ENCODE measurements at places on chromosomes 5 and 9.

DNA sequence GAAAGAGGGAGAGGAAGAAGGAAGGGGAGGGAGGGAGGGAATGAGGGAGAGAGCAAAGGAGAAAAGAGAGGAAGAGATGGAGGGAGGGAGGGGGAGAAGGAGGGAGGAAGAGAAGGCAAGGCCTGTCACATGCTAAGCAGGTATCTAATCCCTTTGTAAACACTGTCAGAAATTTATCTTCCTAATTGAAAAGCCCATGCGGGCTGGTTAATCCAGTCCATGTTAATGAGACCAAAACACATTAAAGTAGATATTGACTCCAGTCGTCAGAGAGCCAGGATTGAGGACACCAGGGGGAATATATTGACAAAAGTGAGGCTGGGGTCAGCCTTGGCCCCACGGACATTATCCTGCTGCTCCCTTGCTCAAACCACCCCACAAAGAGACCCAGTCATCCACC is 37.4 kb upstream of the ALDH1B1 start:
- no peak for DNase-seq

DNA sequence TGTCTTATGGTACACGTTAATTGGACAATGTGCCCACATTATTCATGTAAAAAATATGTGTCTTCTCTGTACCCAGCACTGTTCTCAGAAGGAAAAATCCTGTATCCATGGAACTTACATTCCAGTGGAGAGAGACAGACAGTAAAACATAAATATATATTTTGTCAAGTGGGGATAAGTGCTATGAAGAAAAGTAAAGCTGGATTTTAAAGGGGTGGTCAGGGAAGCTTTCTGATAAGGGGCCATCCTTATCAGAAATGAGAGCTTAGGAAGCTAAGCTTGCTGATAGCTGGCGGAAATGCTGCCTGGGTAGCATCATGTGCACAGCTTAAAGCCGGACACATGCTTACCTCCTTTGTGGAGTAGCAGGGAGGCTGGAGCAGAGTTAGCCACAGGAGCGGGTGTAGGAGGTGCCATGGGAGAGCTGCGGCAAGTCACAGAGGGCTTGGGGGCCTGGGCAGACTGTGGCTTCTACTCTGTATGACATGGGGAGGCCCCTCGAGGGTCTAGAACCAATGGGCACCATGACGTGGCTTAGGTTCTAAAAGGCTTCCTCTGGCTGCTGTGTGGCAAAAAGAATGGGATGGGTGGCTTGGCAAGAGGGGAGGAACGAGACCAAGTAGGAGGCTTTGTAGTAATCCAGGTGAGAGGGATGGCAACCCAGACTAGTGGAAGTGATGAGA is 141.7 kb downstream of the FGF1 start:
- no peak for DNase-seq

GRCh38 chr9:135797507-135798262 is 95.7 kb downstream of the KCNT1 start:
- DNase-seq: no peak

GRCh38 chr5:109003928-109004327 is 256.2 kb downstream of the FER start:
- DNase-seq: no peak

DNA sequence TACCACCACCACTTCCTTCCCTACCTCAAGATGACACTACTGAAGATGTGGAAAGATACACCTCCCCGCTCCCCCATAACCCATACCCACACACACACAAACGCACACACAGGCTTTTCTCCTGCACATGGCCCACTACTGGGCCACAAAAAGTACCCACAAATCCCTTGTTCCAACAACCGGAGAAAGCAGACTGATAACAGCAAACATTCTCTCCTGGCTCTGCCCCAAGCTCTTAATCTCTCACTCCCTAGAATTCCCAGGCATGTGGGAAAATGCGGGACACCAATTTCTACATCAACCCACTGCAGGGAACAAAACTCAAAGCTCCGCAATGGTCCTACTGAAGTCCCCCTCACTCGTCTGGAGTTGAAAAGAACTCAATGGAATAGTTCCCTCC is 611.0 kb upstream of the KLF4 start:
- no peak for DNase-seq

DNA sequence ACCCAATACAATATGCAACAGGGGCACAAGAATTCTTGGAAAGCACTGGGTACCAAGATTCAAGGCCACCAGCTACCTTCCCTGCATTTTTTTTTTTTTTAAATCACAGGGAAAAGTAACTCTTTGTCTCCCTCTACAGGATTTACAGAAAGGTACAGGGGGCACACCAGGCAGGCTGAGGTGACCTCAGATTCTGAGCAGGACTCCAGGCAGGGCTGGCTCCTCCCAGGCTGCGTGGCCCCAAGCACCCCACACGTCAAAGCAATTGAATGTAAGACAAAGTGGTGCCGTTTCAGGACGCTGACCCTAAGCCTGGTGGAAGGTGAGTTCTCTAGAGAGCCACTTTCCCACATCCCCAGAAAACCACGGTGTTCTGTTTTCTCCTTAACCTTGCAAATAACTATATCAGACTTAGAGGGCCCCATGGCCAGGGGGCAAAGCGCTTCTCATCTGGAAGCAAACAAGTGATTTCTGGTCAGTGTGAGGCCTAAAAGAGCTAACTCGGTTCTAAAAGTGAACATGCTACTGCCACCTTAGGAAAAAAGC is 222.6 kb downstream of the ROR2 start:
- DNase-seq: no peak

GRCh38 chr5:116046261-116046660 is 14.0 kb downstream of the ARL14EPL start:
- no peak for DNase-seq

GRCh38 chr5:118647587-118647986 is 340.8 kb downstream of the DTWD2 start:
- no peak for DNase-seq

DNA sequence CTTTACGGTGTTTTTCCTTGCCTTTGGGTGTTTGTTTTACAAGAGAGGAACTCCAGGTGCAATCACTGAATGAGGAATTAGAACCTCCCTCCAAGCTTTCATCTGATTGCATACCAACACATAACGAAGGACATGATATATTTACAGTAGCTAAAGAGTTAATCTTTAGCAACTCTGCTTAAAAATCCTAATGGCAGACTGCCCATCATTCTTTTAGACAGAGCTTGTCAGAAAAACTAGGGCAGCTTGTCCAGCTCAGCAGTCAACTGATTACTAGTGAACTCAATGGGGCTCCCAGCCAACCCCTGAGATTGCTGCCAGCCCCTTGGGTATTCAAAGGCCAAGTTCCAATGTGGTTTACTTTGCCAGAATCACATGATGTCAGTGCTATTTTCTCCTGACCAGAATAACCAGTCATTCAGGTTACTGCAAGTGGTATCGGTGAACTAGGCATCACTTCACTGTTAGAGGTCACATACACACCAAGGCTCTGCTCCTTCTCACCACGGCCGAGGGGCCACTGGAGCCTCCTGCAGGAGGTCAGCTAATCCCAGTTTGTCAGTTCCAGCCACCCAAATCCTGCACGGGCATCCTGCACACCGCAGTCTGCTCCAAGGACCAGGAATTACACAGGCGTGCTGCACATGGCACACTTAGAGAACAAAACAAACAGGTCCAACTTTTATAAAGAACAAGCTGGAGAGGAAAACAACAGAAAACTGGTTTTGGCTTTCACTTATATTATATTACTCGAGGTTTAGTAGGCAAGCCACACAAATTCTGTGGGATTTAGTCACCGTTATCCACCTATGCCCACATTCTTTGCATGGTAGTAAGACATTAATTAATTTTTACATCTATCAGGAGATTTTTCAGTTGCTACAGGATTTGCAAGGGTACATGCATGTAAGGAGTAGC is 62.5 kb downstream of the NFIB start:
- DNase-seq: no peak

- DNase-seq: no peak
Measured at GRCh38 chr5:109652096-109652495, 37.6 kb upstream of the MAN2A1 start.

DNA sequence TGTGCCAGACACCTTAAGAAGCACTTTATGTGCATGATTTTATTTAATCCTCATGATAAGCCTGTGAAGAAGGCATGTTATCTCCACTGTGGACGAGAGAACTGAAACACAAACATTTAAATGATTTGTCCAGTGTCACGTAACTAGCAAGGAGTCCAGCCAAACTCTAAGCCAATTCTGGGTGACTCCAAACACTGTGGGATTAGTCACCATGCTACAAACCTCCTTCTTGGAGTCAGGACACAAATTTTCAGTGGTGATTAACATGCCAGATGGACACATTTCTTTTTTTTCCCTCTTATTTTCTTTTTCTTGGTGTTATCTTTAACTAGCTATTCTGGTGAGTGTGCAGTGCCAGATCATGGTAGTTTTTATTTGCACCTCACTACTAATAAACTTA is 316.8 kb downstream of the NDUFS4 start:
- no peak for DNase-seq

GRCh38 chr5:139631520-139632165 is 16.5 kb upstream of the CXXC5 start:
- DNase-seq: no peak

DNA sequence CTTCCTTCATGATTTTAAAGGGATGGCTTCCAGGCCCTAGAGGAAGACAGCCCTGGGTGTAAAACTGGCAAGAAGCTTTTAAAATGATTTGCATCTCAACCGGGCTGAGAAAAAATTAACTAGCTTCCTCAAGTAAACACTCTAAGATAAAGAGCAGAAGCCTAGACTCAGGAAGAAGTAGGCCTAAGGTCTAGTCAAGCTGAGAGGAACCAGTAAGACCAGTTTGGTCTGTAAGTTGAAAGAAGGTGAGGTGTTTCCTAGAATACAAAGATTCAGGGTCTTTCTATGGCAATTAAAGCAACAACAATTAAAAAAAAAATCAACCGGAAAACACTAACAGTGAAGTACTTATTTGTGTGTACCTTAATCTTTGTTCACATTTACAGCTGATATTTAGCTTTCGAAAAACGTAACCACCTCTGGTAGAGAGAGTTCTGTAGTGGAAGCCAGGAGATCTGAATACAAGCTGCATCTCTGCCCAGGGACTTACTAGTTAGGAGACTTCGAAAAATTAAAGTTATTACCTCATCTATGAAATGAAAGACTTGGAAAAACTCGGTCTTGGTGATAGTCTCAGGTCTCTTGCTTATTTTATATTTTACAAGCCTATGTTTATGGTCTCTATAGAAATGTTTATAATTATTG is 75.7 kb downstream of the TUSC1 start:
- no peak for DNase-seq

GRCh38 chr9:132901858-132902831 is 23.4 kb downstream of the SPACA9 start:
- peak; percentile 63 for DNase-seq

GRCh38 chr5:9533096-9533495 is 12.8 kb downstream of the SEMA5A start:
- no peak for DNase-seq

DNA sequence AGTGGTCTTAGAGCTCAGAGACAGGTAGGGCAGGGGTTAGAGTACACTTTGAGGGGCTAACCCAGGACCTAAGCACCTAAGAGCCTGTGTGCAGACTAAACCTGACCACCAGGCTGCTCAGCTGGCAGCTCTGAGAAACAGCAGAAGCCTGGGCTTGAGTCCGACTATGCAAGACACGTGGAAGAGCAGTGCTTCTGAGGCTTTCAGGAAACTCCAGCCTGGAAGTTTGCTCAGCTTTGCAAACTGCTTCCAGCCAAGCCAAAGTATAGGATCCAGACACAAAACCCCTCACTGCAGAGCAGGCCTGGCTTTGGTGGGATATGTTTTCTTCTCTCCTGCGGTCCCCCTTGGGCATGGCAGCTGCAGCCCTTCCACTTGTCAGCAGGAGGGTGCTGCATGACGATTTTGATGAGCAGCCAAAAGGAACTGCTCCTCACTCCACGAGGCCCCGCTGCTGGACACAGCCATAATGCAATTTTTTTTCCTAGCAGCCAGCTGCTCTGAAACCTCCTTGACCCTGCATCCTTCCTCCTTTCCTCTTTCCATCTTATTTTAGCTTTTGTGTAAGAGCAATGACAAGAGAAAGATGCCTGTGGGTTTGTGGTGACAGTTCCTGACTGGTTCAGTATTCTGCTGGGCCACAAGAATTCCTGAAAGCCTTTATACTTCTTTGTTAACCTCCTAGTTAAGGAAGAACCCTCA is 123.1 kb downstream of the LIFR start:
- no peak for DNase-seq

DNA sequence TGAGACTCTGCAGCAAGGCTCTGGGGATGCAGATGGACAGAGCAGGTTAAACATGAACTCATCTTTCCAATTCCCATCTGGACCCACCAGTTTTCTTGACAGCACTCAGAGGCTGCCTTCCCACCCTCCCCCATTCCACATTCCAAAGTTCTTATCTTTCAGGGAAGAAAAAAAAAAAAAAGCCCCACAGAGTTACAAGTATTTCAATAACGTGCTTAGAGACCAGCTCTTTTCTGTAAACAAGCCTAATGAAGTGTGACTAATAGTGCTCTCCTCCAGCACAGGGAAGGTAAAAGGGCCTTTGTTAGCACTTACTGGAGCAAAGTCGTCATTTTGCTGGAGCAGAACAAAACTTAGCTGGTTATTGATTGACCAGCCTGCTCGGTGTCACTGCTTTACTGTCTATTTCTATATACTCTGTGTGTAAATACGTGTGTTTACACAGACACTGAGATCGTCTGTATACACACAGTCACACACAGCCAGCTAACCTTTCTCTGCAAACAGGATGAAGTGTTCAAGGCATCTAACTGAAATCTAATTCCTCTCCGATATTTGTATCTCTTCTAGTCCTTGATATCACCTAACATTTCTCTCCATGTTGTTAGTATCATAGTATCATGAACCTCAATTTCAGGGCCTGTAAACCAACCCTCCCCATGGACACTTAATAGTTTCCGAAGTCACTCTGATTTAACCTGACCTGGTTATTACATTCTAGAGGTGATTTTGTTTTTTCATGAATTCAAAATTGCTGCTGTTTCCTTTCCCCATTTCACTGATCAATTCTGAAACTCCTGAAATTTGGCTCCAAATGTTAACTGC is 84.9 kb downstream of the ZNF608 start:
- DNase-seq: no peak

- no peak for DNase-seq
Measured at GRCh38 chr9:8484597-8485191, 685.1 kb upstream of the DMAC1 start.

DNA sequence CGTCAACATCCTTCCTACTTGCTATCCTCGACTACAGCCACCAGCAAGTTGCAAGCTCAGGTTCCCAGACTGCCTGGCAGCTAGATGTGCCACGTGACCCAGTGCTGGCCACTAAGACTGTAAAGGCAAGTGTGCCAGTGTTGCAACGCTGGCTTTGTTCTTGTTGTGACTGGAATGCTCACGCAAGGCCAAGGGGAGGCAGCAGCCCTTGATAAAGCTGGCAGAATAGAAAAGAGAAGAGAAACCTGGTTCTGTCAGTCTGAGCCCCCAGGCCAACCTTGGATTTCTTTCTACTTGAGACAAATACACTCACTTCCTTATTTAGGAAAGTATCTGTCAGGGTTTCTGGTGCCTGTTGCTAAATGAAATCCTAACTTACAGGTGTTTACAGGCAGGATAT is 113.0 kb downstream of the KLHL3 start:
- DNase-seq: peak; percentile 19

- DNase-seq: no peak
Measured at GRCh38 chr9:34123682-34124081, 2.8 kb downstream of the DCAF12 start.
